SK-MEL-5 (cell line): ENCODE measurements at places on chromosomes 7 and 10. TPM values are rescaled to one million over a fixed set of nuclear protein-coding genes. Genes with fewer than 3 reads are reported as not detected.

DNA sequence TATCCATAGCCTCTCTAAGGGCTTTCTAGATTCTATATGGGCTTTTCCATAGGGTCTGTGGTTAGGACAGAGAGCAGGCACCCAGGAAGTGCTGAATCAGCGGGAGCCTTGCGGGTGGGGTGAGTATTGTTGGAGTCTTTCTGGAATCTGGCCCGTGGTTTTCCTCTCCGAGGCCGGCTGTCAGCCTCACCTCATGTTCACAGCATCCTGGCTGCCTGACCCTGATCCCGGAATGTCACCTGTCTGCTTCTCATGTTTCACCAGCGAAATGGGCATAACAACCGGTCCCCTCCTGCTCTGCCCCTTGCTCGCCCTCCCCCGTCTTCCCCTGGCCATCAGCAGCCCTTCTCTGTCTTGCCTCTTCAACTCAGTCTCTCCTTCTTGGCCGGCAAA lies 36.5 kb downstream of the DDIT4 start:
- DNase-seq = no peak

The IL15RA gene
- 0.24 and 0.79 TPM in 2 replicates for total RNA-seq

- no peak for DNase-seq
Measured at GRCh38 chr10:114753126-114753525, 68.5 kb upstream of the FHIP2A start.

DNA sequence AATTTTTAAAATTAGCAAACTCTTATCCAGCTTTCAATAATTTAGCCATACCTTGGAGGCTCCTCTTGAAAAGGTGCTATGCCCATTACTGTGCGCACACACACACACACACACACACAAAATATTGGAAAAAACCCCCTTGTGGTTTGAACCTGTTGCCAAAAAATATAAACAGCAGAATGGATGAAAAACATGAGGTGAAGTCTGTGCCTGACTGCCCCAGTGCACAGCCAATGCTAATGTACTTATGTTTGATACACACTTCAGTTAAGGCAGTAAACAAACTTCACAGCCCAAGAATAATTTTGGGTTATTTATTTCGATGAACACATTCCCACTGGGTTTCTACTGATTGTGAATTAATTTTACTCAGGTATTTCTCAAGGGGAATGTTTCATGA lies 113.2 kb upstream of the SEM1 start:
- peak; percentile 35 for DNase-seq

The LBX1 gene
- not detected in 2 replicates for total RNA-seq

The MALRD1 gene
- total RNA-seq = not detected in 2 replicates

- DNase-seq = no peak
Measured at GRCh38 chr7:24134535-24134934, 149.5 kb upstream of the NPY start.
